ENCODE measurements at places on chromosomes 5 and 9.
A peak's percentile ranks its signal among the peaks of the same experiment; 100 is the strongest.

- DNase-seq: no peak
These were observed 61.1 kb downstream of the PTCH1 start for GRCh38 chr9:95455714-95456113.

DNA sequence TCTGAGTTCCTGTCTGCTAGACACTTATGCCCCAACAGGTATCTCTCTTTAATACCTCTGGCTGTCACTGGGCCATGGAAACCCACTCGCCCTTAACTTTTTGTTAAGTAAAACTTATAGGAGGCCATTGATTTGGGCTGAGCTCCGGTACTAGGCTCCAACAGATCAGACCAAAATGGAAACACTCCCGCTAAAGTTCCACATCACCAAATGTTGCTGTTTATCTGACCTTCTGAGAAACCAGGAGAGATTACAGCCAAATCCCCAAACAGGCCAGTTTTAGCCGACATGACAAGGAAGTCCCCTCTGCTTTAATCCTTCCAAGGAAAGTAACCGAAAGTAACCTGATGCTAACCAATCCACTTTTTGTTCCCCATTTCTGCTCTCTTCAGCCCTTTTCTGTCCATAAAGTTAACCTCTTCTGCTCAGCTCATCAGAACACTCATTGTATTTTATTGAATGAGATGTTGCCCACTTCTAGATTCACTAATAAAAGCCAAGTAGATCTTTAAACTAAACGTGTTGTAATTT is 115.2 kb upstream of the LHFPL2 start:
- no peak for DNase-seq

GRCh38 chr9:3419893-3420292 is 105.9 kb downstream of the RFX3 start:
- DNase-seq: no peak

- DNase-seq: no peak
These were observed 47.5 kb downstream of the SAXO1 start for GRCh38 chr9:18985464-18985951.

- no peak for DNase-seq
These were observed 6.8 kb downstream of the AUH start for GRCh38 chr9:91354881-91355280.

DNA sequence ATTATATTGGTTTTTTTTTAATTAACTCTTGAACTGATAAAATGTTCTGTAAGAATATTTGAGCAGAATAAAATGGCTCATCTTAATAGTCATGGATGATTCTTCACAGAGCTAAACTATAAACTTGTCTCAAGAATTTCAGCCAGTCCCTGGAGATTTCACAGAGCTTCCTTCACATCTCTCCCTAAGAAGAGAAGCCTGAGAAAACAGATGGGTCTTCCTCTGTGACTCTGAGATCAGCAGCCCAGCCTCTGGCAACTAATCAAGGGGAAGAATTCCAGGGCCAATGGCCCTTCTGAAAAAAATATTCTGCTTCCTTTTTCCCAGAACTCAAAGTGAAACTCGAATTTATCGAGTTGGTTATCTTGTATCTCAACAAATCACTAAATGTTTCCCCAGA is 122.2 kb upstream of the ITGA1 start:
- no peak for DNase-seq

- DNase-seq: no peak
These were observed 28.9 kb downstream of the PLAC8L1 start for GRCh38 chr5:146076455-146076854.

DNA sequence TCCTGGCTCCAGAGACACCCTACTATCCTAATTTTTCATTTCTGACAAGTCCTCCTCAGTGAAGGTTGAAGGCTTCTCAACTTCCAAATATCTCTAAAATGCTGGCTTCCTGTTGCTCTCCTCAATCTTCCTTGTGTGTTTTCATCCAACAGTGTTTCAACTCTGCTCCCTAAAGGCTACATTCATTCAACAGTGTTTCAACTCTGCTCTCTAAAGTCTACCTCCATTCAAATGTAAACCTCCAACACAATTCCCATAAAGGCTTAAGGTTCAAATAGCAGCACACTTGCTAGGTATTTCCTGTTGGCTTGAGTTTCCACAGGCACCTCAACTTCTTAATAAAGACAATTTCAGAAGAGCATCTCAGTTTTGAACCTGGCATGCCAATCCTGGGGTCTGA is 164.8 kb downstream of the HINT1 start:
- DNase-seq: no peak

DNA sequence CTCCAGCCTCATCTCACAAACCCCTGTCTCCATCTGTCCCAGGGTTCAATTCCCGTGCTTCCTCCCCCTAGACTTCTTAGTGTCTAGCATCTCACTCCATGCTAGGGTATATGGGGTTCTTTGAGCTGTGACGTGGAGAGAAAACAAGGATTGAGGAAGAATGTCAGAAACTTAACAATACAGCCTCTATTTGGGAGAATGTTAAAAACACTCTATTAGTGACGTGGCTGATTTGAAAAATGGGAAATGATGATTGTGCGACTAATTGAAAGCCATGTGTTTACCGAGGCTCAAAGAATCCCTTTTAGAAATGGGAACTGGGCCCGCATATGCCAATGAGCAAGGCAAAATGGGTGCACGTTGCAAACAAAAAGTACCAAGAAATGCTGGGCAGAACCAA is 72.7 kb upstream of the TBC1D2 start:
- no peak for DNase-seq

- DNase-seq: no peak
These were observed 23.1 kb downstream of the CXXC5 start for GRCh38 chr5:139671096-139671841.

DNA sequence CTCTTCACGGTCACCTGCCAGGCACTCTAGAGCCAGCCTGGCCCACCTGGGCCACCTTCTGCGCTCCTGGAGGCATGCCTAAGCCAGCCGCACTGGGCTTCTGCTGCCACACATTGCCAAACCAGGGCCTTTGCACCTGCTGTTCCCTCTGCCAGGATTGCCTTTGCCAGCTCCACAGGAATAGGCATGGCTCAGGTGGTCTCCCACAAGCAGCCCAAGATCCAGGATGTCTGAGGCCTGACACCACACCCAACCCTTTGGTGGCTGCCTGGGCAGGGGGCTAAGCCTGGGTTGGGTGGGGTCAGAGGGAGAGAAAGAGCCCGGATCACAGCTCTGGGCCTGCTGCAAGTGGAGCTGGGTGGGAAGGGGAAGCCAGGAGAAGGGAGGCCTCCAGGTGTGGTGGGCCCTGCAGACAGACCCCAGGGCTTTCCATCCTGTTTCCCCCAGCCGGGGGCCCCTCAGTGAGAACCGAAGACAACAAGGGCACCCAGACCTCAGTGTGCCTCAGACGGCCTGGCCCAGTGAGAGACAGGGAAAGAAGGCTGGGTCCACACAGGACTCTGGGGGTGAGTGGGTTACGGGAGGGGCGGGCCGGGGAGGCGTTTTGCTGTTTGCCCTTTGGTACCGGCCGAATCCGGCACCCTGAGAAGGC is 672 bp upstream of the SUSD3 start:
- no peak for DNase-seq

DNA sequence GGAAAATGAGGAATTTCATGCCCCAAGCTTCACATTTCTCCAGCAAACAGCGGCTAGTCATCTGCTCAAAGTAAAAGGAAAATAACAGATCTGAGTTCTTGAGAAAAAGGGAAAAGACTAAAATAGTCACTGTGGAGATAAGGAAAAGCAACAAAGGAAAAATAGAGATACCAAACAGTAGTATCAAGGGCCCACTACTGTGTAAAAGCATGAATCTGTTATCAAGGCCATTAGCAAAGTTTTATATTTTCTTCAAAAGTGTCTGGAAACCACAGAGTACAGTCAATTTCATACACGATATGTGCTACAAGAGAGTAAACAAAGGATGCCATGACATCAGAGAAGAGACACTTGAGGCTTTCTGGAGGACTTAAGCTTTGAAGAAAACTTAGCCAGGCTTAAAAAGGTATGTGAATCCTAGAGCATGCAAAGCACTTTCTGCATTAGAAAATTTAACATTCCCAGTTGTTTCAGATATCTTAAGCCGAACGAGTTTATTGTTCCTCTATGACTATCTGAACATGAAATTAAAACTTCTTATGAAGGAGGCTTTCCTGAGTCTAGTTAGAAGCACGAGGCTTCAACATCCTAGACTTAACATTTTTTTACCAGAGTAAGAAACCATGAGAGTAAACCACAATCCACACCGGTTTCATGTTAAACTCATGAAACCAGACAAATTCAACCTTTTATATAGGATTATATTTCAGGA is 1.2 kb downstream of the TTC33 start:
- no peak for DNase-seq

DNA sequence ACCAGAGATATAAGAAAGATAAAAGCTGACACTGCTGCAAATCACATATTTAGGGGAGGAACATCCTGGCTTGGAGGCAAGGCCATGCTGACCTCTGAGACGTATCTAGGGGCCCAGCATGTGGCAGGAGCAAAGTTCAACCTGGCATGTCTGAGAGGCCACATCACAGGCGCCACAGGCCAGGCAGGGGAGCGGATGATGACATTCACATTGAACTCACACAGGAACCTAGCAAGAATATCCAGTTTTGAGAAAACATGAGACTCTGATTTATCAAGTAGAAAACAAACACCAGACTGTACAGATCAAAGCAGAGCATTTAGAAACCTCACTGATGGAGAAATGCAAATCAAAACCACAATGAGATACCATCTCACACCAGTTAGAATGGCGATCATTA is 64.2 kb upstream of the STK32A start:
- no peak for DNase-seq

DNA sequence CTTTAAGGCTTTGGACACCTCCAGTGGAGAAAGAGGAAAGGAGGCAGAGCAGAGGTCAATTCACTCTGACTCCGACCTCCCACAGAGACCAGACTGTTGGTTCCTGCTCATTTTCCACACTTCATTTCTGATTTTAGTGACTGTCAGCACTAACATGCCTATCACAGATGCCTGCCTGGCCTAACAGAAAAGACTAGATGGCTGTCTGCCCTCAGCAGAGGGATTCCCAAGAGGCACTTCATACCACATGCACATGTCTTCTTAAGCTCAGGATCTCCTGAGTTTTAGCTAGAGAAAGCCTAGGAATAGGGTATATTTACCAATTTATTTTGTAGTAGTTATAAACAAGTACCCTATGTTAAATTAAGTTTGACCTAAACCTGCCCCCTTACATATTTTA is 336.0 kb downstream of the ENC1 start:
- no peak for DNase-seq

DNA sequence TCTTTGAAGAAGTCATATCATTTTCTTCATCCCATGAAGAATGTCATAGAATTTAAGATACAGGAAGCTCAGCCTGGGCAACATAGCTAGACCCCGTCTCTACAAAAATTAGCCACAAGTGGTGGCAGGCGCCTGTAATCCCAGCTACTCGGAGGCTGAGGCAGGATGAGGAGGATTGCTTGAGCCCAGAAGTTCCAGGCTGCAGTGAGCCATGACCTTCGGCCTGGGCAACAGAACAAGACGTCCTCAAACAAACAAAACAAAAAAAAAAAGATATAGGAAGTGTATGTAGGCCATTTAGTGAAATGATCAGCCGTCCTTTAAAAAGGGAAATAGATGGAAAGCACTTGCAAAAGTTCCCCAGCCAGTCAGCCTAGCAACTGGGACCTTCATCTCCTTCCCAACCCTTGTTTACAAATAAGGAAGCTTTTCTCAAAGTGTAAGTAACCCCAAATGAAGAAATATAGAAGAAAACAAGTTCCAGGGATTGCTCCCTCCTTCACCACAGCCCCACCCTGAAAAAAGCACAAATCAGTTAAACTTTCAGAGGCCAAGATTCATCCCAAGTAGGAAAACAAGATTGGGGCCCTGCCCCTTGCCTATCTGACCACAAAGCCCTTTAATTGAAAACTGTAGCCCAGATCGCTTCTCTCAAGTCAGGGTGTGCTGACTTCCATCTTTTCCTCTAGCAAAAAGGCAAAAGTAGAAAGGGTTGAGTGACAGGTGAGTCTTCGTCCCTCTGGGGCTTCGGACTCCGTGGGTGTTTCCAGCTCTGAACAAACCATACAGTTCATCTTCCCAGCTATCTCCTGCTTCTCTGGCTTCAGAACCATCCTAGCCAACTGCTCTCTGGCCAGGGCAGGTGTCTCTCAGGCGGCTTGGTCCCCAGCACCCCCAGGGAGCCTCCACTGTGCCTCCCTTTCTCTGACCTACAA is 1.2 kb downstream of the SLC31A2 start:
- no peak for DNase-seq

GRCh38 chr5:120124961-120125360 is 339.1 kb upstream of the PRR16 start:
- no peak for DNase-seq

- no peak for DNase-seq
These were observed 13.3 kb downstream of the NR2F1 start for GRCh38 chr5:93596310-93596675.

- peak; percentile 89 for DNase-seq
These were observed 91.4 kb downstream of the LMX1B start for GRCh38 chr9:126704892-126705766.

DNA sequence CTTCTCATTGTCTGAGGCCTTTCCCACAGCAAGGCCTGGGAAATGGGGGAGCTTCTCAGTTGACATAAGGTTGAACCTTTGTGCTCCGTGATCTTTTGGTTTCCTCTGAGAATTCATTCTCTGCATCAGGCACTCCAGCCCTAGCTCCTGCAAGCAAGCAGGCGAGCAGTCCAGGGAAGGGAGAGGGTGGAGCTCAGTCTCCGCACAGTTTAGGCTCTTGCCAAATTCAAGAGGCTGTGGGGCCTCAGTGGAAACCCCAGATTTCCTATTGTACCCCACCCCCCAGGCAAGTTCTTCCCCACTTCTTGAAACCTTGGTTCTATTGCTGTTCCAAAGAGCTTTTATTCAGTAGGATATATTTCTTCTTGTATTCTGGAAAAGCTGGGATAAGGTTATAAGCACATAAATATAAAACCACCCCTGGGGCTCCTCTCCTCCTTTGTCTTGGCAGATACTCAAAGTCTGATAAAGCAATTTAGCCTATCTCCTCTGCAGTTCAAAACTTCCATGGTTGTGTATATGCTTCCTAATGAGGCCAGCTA is 147.2 kb downstream of the PDZD2 start:
- no peak for DNase-seq

- DNase-seq: no peak
These were observed 2.1 kb downstream of the ECPAS start for GRCh38 chr9:111481885-111482636.

GRCh38 chr5:548256-548655 is 24.0 kb upstream of the SLC9A3 start:
- no peak for DNase-seq

GRCh38 chr5:156695774-156696173 is 154.3 kb upstream of the PPP1R2B start:
- no peak for DNase-seq

GRCh38 chr5:166032601-166033000 is 2258.8 kb upstream of the WWC1 start:
- no peak for DNase-seq

- no peak for DNase-seq
These were observed 343.2 kb downstream of the DEPDC1B start for GRCh38 chr5:60356745-60357144.

DNA sequence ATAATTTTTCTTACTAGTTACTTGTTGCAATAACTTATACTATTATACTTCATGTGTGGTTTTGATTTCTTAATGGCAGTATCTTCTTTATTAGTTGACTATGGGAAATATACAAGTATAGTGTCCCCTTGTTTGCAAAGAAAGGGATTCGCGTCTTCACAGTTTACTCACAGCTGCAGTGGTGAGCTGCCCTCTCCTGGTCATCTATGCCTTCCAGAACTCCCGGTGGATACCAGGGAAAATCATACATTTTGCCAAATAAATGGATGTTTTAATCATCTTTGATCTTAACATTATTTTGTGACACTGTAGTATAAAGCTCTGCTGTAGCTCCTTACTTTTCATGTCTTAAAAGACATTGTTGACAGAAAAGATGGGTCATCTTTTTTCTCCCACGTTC is 142.0 kb downstream of the ZCCHC7 start:
- DNase-seq: no peak

Measured in activated CD4-positive, alpha-beta T cell treated with anti-CD3 and anti-CD28 coated beads for 4 hours (primary cell).